ENCODE measurements at places on chromosomes 5 and 9.

DNA sequence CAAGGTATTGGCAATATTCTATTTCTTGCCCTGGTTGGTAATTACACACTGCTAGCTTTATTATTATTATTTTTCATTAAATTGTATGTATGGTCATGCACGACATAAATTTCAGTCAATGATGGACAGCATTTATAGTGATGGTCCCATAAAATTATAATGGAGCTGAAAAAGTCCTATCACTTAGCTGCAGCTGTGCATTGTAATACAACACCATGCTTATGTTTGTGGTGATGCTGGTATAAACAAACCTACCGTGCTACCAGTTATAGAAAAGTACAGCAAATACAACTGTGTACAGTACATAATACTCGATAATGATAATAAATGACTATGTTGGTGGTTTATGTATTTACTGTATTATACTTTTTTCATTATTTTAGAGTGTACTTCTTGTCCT, 65.5 kb downstream of the NR3C1 start:
- DNase-seq = no peak

- DNase-seq = no peak
Measured at GRCh38 chr9:111039231-111039906, 1.1 kb upstream of the LPAR1 start.

DNA sequence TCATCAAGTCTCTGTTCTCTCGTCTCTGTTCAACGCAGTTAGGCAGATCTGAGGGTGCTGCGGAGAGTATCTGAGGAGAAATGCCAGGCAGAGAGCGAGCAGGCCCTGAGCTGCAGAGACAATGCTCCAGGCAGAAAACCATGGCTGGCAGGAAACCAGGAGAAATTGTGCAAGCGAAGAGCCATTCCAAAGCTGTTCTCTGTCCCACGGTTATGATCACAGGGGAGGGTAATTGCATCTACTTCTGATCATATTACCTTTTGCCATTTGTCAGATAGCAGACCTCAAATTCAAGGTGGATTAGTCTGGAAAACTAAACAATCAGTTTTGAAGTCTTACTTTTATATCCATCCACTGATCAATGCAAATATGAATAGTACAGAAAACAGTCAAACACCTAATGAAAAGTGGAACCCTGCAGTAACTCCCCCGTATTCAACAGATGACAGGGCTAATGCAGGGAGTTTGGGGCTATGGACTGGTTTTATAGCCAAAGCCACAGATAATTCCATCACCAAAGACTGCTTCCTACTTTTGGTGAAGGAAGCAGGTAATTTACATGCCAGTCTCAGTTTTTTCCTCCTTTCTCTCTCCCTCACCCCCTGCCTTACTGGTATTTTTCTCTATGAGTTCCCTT, 228.0 kb downstream of the DCP2 start:
- no peak for DNase-seq

DNA sequence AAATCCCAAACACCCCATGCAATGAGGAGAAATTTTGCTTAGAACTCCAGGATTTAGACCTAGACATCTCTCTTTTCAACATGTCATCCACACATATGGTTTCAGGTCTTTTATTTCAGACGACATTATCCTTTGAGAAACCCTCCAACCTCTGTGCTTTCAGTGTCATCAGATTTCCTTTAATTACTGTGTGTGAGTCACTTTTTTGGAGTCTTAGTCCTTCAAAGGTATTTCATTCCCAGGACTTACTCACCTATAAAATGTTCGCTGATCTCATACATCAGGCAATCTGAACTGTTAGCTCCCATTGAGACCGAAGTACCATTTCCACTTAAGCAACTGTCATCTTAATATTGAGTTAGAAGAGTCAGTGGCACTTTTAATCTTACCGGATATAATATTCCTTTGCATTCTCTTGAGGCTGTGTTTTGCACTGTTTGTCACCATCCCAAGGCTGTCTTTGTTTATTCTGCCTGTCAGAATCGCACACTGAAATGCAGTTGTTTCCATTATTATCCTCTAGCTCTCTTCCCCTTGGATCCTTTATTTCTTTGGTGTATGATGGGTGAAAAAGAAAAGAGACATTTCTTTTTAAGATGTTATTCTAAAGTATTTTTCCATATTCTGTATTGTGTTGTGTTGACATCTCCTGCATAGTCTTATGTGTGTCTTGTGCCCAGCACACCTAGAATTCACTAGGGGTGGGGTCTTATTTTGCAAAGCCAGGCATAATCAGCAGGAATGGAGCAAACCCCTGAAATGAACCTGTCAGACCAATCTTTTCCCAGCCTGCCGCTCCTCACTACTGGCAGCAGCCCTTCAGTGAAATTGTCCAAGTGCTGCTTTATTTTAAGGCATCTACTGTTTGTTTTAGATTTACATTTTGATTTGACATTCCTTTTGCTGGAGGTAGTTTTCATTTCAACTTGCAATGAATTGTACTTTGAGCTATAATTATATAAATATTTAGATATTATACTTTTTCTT, 155.4 kb downstream of the PAM start:
- DNase-seq = no peak

DNA sequence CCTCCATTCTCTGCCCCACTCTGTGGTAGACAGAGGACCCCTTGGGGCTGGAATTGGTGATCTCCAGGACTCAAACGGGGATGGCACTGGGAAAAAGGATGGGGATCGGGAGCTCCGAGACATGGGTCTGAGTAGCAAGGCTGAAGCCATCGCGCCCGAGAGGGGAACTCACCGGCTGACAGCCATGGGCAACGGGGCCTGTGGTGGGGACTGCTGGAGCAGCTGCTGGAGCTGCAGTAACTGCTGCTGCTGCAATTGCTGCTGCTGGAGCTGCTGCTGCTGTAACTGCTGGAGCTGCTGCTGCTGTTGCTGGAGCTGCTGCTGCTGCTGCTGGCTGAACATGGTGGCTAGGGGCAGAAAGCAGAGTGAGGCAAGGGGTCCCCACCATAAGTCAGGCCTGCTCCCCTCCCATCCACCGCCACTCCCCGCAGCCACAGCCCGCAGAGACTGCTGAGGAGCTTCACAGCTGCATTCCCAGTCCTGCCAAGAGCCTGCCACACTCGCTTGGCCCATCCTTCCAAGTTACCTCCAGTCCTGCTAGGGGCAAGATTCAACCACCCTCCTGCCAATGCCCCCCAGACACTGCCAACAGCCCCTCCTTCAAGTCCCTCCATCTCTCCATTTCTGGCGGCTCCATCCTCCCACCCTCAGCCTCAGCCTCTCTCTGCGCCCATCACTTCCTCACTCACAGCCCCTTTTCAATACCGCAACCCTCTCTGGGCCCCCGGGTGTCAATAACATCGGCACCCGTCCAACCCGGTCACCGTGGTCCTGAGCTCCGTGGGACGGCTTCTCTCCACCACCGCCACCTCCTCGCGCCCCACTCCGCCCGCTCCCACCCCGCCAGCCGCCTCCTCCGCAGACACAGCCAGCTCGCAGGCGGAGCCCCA, 611 bp downstream of the CIZ1 start:
- no peak for DNase-seq

GRCh38 chr5:115194676-115195075, 25.0 kb upstream of the TRIM36 start:
- no peak for DNase-seq

GRCh38 chr5:103293099-103293498, 34.5 kb downstream of the MACIR start:
- no peak for DNase-seq

DNA sequence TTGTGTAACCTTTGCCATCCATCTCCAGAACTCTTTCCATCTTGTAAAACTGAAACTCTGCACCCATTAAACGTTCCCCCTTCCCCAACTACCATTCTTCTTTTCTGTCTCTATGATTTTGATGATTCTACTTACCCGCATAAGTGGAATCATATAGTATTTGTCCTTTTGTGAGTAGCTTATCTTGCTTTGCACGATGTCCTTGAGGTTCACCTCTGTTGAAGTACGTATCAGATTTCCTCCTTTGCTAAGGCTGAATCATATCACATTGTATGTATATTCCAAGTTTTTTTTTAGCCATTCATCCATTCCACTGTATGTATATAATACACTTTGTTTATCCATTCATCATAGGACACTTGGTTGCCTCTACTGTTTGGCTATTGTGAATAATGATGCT, 2.9 kb upstream of the RNF130 start:
- DNase-seq = no peak

GRCh38 chr9:115211413-115212124, 93.6 kb upstream of the TNC start:
- no peak for DNase-seq

GRCh38 chr9:99411068-99411467, 189.0 kb downstream of the SEC61B start:
- DNase-seq = no peak

- DNase-seq = peak; percentile 88
Measured at GRCh38 chr5:148794729-148795561, 31.5 kb upstream of the ADRB2 start.

- peak; percentile 91 for DNase-seq
Measured at GRCh38 chr5:96752341-96753016, 55.3 kb downstream of the ERAP1 start.

DNA sequence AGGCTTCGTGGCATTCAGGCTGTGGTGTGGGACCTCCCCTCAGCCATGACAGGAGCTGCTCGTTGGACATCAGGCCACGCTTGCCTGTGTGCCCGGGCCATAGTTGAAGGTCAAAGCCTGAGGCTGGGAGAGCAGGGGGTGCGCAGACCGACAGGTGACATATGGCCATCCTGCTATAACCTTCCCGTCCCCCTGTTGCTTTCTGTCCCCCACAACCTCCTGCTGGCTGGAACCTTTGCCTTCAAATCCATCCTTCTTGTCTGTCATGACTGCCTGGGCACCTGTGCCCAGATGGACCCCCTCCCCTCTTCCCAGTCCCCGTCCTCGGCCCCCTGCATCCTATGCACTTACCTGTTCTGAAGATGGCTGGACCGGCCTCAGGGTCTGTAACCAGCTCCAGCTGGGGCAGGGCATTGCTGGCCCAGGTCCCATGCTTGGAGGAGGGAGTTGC, 83.2 kb downstream of the WNK2 start:
- no peak for DNase-seq

DNA sequence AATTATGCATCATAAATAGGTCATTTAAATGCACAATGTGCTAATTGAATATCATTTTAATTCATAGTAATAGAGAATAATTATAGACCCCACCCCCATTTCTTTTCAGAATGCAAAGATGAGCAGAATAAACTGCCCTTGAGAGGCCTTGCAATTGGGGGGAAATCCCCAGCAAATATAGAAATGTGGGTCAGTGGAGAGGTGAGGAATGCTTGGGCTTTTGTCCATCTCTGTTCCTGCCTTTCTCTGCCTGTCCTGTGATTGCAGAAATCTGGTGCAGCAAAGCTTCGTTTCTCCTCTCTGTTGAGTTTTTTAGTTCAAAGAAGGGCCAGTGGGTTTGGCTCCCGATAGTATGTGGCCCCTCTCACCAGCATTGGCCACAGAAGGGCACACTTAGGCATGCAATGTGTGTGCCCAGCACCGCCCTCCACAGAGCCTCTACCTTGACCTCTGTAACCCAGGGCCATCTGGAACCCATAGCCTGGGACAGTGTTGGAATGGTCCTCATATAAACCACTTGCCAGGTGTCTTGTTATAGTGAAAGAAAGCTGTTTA, 164.2 kb downstream of the SEMA6A start:
- DNase-seq = no peak

DNA sequence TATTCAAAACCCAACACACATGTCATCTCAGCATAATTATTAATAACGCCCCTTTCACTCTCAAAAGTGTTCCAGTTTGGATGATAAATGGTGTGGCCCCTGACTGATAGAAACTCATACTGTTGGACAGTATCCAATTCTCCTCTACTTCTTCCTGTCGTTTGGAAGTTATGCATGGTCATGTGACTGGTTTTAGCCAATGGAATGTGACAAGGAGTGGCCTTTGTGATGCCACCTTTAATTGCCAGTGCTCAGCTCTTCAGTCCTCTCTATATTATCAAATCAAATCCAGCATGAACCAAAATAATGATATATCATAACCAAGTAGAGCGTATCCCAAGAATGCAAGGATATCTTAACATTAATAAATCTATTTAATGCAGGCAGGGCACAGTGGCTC, 117.8 kb upstream of the SPIN1 start:
- DNase-seq = no peak

- DNase-seq = no peak
Measured at GRCh38 chr9:86978922-86979474, 31.7 kb upstream of the GAS1 start.

DNA sequence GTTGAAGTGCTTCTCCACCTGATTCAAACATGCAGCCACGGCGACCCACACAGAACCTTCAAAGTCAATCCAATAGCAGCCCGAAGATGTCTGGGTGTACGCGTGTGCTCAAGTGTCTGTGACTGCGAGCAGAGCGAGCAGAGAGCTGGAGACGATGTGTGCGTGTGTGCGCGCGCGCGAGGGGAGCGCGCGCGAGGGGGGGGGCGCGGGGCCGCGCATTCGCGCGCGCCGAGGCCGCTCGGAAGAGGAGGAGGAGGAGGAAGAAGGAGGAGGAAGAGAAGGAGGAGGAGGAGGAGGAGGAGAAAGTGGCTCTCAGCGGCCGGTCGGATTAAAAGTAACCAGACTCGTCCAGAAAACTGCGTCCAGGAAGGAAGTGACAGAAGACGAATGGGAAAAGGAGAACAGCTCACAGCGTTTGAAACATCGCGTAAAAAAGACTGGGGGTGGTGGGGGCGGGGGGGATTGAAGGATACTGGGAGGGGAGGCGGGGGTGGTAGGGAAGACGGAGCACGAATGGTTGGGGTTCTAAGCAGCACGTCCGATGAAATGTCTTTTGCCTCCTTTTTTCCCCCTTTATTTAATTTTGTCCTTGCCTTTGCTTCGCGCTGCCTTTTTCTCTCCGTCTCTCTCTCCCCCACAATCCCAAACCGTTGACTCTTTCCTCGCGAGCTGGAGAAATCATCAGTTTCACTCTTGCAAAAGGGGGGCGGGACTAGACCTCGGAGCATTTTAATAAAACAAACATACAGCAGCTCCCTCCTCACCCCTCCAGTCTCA, at the start of gene MEF2C:
Gene MEF2C (minus strand): TSS at position 126 of the 777 bp plus-strand sequence. CDS start 59,396 bp downstream, outside the sequence.
- peak; percentile 84 for DNase-seq

DNA sequence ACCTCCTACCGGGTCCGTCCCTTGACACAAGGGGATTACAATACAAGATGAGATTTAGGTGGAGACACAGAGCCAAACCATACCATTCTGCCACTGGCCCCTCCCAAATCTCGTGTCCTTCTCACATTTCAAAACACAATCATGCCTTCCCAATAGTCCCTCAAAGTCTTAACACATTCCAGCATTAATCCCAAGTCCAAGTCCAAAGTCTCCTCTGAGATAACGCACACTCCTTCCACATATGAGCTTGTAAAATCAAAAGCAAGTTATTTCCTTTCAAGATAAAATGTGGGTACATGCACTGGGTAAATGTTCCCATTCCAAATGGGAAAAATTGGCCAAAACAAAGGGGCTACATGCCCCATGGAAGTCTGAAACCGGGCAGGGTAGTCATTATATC, 463.9 kb upstream of the CDH9 start:
- no peak for DNase-seq

- peak; percentile 78 for DNase-seq
Measured at GRCh38 chr9:111599092-111599954, at the start of gene PTGR1. Gene PTGR1 (minus strand): TSS chr9:111599647. CDS start chr9:111597422, 2,225 bp downstream.

DNA sequence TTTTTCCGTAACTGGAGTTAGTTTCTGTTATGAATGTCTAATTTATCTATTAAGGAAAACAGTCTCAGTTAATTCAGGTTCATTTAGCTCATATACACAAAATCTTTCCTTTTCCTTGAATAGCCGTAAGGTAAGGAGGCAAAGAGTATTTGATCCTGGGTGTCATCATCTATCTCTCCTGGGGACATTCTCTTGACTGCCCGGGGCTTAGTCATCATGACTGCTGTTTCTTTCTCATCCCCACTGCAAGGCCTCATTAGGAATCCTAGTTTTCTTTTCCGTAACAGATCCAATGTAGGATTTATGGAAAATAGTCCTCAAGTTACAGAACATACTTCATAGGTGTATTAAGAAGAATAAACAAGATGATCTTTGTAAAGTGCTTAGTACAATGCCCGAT, 134.9 kb upstream of the CHD1 start:
- DNase-seq = no peak
